ENCODE measurements at places on chromosomes 7 and 10. TPM values are rescaled to one million over a fixed set of nuclear protein-coding genes. Genes with fewer than 3 reads are reported as not detected.

DNA sequence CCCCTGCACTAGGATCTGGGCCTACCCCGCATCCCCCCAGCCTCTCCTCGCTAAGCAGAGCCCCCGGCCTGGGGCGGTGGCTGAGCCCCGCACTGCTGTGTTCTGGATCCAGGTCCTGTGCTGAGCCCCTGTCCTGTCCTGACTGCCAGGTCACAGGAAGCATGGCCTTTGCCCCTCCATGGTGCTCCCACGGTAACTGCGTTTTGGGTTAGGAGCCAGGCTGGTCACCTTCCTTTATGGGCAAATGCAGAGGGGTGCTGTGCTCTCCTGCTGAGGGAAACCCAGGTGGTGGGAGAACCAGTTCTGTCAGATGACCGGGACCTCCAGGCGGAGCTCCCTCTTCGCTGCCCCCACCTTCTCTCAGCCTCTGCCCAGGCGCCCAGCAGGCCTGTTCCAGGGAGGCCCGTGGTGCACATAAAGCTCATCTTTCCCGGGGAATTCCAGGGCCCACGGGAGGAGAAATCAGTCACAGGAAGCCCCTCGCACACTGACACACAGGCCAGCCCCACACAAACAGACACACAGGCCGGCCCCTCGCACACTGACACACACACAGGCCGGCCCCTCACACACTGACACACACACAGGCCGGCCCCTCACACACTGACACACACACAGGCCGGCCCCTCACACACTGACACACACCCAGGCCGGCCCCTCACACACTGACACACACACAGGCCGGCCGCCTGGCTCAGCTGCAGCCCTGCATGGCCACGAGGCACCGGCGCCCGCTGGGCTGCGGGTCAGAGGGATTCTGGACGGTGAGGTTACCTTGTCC, 75.6 kb downstream of the CFAP46 start:
- H3K27ac ChIP-seq, result no peak overlapping the region
- no peak overlapping the region for H3K4me3 ChIP-seq
- H3K36me3 ChIP-seq, result no peaks in the 10 kb centered on the region

GRCh38 chr7:8353991-8354390, 79.4 kb upstream of the NXPH1 start:
- DNase-seq, result no peak
- H3K4me1 ChIP-seq, result no peaks in the 10 kb centered on the region
- H3K27ac ChIP-seq, result no peak overlapping the region
- no peaks in the 10 kb centered on the region for H3K27me3 ChIP-seq
- H3K36me3 ChIP-seq, result no peaks in the 10 kb centered on the region

- no peaks in the 10 kb centered on the region for H3K4me1 ChIP-seq
- H3K36me3 ChIP-seq, result no peaks in the 10 kb centered on the region
- no peak overlapping the region for H3K27ac ChIP-seq
- DNase-seq, result no peak
These were observed 951.5 kb upstream of the C7orf33 start for GRCh38 chr7:147639037-147639436.

DNA sequence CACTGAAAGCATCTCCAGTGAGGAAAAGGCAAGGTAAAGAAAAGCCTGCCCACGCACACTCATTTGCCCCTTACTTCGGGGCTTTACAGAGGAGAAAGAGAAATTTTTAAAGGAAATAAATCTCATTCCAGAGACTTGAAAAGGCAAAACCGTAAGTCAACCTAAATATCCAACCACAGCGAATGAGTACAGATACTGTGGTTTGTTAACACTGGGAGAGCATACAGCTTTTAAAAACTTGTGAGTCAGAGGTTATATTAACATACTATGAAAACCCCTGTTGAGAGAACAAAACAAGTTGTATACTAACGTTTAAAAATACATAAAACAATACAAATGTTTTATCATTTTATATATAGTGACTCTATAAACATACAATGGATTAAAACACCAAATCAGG, 28.6 kb upstream of the ST7 start:
- H3K4me3 ChIP-seq, result no peak overlapping the region
- H3K27me3 ChIP-seq, result no peaks in the 10 kb centered on the region
- H3K4me1 ChIP-seq, result no peaks in the 10 kb centered on the region
- no peak overlapping the region for H3K27ac ChIP-seq
- no peaks in the 10 kb centered on the region for H3K36me3 ChIP-seq

The TMEM60 gene
- polyA plus RNA-seq, result 16.7 TPM

- H3K4me1 ChIP-seq, result peaks cover 8% of the 10 kb centered on the region
- H3K27ac ChIP-seq, result no peak overlapping the region
- peak; percentile 61 for DNase-seq
- H3K36me3 ChIP-seq, result peaks cover 23% of the 10 kb centered on the region
These were observed 60.5 kb downstream of the GTF2IRD1 start for GRCh38 chr7:74514131-74514591.

DNA sequence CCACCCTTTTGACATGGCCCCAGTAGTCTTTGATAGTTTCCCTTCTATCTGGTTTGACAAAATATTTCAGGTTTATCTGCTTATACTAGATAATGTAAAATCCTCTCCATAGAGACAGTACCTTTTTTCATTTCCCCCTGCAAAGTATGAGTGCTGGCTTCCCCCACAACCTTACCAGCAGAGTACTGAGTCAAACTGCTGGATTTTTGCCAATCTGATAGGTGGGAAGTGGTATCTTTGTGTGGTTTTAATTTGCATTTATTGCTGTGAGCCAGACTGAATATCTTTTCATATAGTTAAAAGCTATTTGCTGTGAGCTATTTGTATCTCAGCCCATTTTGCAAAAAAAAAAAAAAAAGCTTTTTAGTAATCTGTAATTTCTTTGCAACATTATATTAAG, 32.1 kb upstream of the HECTD2 start:
- H3K36me3 ChIP-seq, result no peaks in the 10 kb centered on the region
- DNase-seq, result no peak
- no peaks in the 10 kb centered on the region for H3K27me3 ChIP-seq

DNA sequence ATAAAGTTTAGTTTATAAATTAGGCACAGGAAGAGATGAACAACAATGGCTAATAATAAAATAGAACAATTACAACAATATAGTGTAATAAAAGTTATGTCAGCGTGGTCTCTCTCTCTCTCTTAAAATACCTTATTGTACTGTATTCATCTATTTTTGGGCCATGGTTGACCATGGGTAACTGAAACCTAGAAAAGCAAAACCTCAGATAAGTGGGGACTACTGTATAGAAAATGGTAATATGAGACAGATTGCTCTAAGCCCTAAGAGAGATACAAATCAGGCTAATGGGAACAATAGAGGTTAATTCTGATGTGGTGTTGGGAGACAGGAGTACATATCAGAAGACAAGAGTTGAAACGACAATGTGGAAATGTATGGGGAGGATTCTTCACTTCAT, 86.2 kb downstream of the ZNF365 start:
- no peak overlapping the region for H3K27ac ChIP-seq
- DNase-seq, result no peak
- no peaks in the 10 kb centered on the region for H3K4me1 ChIP-seq

The TRIM50 gene
- polyA plus RNA-seq, result 31.7 TPM

GRCh38 chr7:2635810-2636701, 4.3 kb downstream of the TTYH3 start:
- H3K36me3 ChIP-seq, result no peaks in the 10 kb centered on the region
- no peak overlapping the region for H3K4me3 ChIP-seq
- no peak overlapping the region for H3K27ac ChIP-seq
- no peak for DNase-seq

GRCh38 chr10:70328018-70328417, 44.2 kb upstream of the NPFFR1 start:
- no peak overlapping the region for H3K4me3 ChIP-seq
- no peaks in the 10 kb centered on the region for H3K27me3 ChIP-seq
- DNase-seq, result no peak
- peaks cover 34% of the 10 kb centered on the region for H3K4me1 ChIP-seq
- no peaks in the 10 kb centered on the region for H3K36me3 ChIP-seq

The SPDYE8 gene
- polyA plus RNA-seq, result not detected

GRCh38 chr7:146773506-146773905, 656.9 kb downstream of the CNTNAP2 start:
- no peaks in the 10 kb centered on the region for H3K27me3 ChIP-seq
- no peak overlapping the region for H3K4me3 ChIP-seq
- no peak overlapping the region for H3K27ac ChIP-seq
- no peaks in the 10 kb centered on the region for H3K36me3 ChIP-seq
- no peak for DNase-seq

The LRRC61 gene
- polyA plus RNA-seq, result 5.6 TPM

The A1CF gene
- polyA plus RNA-seq, result 0.46 TPM

DNA sequence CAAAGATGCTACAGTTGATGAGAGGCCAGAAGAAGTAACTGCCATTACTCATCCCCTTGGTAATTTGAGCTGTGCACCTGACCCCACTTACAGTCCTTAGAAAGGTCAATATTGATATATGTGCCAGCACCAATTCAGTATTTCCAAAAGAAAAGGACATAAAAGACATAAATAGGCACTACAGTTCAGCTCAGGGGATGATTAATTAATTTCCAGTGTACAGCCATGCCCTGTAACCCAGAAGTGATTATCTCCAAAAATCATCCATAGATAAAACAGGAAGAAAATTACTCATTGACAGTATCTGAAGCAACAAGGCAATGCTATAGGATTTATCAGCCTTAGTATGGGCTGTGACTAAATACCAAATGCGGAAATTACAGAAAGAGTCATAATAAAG, 82.4 kb downstream of the PHYHIPL start:
- no peaks in the 10 kb centered on the region for H3K27me3 ChIP-seq
- DNase-seq, result no peak
- no peak overlapping the region for H3K27ac ChIP-seq
- H3K36me3 ChIP-seq, result peaks cover 3% of the 10 kb centered on the region
- no peak overlapping the region for H3K4me3 ChIP-seq
- H3K4me1 ChIP-seq, result no peaks in the 10 kb centered on the region

DNA sequence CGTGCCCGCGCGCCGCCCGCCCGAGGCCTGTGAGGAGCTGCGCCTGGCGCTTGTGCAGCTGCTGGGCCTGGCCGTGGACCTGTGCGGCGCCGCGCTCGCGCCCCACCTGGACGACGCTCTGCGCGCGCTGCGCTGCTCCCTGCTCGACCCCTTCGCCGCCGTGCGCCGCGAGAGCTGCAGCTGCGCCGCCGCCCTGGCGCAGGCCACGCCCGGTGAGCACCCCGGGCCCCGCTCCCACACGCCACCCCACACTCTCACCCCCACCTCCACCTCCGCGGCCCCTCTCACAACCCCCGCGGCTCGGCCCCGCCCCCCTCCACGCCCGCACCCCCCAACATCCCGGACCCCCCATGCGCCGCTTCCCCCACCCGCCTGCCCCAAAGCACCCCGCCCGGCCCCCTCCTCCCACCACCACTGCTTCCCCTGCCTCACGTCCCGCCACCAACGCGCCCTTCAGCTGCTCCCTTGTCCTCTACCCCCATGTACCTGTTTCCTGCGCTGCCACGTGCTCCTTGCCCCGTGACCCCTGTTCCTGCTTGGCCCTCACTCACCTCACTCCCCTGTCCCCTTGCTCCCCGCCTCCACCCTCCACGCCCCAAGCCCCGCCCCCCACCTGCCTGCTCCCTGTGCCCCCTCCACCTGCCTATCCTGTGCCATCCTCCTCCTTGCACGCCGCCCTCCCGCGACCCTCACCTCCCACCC, at the start of gene PRKAR1B:
TSS of gene PRKAR1B (minus strand) at position 178 of the 702 bp plus-strand sequence. CDS start 15,776 bp downstream, outside the sequence.
- H3K4me1 ChIP-seq, result peaks cover 16% of the 10 kb centered on the region
- peaks cover 39% of the 10 kb centered on the region for H3K36me3 ChIP-seq
- DNase-seq, result no peak
- no peaks in the 10 kb centered on the region for H3K27me3 ChIP-seq
- peak within 1 kb of the TSS; percentile 94 for H3K4me3 ChIP-seq
- H3K27ac ChIP-seq, result peak within 1 kb of the TSS; percentile 75

GRCh38 chr7:90173127-90173844, 19.0 kb downstream of the STEAP1 start:
- H3K36me3 ChIP-seq, result no peaks in the 10 kb centered on the region
- no peak overlapping the region for H3K4me3 ChIP-seq
- H3K27me3 ChIP-seq, result no peaks in the 10 kb centered on the region
- DNase-seq, result no peak
- H3K27ac ChIP-seq, result no peak overlapping the region

The SPDYE9 gene
- polyA plus RNA-seq, result not detected

- no peak overlapping the region for H3K27ac ChIP-seq
- H3K36me3 ChIP-seq, result peaks cover 30% of the 10 kb centered on the region
- no peak overlapping the region for H3K4me3 ChIP-seq
- H3K27me3 ChIP-seq, result no peaks in the 10 kb centered on the region
These were observed 173.6 kb upstream of the IMMP2L start for GRCh38 chr7:111735661-111736551.

The INHBA gene
- polyA plus RNA-seq, result not detected

The CALHM1 gene
- polyA plus RNA-seq, result not detected

- DNase-seq, result no peak
- peaks cover 23% of the 10 kb centered on the region for H3K4me1 ChIP-seq
- no peaks in the 10 kb centered on the region for H3K27me3 ChIP-seq
- H3K27ac ChIP-seq, result peak overlapping the region; percentile 68
These were observed 61.1 kb upstream of the CALD1 start for GRCh38 chr7:134718211-134718875.

The NKX2-3 gene
- polyA plus RNA-seq, result 1.0 TPM

The HECW1 gene
- 1.5 TPM for polyA plus RNA-seq

DNA sequence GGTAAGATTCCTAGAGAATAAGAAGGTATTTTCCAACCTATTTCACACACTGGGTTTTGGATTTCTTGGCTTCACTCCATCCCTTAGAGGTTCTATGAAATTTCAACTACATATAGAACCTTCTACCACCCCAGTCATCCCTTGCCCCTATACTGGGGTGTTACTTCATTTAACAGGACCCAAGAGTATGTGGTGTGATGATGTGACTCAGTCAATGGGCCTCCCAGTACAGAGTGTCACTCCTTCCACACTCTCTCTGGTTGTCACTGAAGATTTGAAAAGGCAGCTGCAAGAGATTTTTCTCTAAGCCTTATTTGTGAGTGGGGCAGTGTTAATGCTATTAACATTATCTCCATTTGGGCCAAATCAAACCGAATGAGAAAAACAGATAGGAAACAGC, 33.5 kb downstream of the FGFBP3 start:
- H3K27me3 ChIP-seq, result no peaks in the 10 kb centered on the region
- no peak overlapping the region for H3K27ac ChIP-seq
- no peak overlapping the region for H3K4me3 ChIP-seq

DNA sequence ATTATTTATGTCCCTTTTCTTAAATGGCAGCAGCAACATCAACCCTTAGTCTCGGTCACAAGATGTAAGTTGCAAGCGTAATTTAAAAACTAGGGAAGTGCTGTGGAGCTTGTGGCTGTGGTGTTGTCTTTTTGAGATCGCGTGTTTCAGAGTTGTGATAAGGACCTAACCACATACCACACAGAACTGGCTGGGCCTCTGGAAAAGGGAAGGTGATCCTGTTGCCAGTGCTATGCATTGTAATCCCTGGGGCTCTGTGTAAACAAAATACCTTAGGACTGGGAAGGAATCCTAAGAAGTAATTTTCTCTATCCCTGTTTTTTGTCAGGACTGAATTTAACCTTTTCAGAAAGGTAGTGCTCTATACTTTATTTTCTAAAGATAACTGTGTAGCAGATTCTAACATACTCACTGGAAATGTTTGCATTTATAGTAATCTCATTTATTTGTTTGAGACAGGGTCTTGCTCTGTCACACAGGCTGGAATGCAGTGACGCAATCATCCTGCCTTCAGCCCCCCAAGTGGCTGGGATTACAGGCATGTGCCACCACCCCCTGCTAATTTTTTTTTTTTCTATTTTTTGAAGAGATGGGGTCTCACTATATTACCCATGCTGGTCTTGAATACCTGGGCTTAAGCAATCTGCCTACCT, 60.4 kb downstream of the INPP5F start:
- H3K4me3 ChIP-seq, result no peak overlapping the region
- no peak overlapping the region for H3K27ac ChIP-seq
- H3K4me1 ChIP-seq, result peaks cover 23% of the 10 kb centered on the region
- DNase-seq, result no peak
